ENCODE measurements at places on chromosomes 4 and X.

GRCh38 chr4:141702472-141703182, 66.2 kb downstream of the IL15 start:
- DNase-seq: no peak

DNA sequence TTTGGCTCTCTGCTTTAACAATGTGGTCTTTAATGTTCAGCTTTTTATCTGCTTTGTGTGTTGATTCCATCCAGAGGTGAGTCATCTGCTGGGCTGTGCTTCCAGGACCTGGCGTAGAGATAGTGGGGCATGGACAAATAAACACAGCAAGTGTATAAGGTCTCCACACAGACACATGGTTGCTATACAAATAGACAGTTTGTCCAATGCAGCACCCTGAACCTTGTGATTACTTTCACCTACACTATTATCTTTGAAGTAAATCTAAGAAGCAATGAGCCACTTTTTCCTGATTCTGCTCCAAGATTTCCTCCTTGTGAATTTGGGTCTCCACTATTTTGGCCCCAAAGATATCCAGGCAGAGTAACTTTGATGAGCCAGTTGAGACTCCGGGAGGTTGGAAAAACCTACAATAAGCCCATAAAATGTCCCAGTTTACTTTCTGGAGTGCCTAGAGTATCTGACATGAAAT, 12.1 kb downstream of the PPARGC1A start:
- no peak for DNase-seq

DNA sequence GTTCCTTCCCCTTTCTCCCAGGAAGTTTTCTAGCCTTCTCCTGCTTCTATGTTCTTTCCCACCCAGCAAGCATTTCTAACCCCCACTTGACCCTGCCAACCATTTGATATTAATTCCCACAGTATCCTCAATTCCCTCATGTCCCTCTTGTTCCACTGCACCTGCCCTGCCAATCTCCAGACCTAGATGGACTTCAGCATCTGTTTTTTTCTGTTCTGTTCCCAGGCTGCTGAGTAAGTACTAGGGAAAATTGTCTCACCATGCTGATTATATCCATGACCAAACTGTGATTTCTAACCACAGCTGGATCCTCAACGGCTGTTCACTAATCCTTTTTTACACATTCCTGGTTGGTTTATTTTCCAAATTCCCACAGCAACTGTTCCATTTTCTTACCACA, 37.7 kb downstream of the CLCN5 start:
- DNase-seq: no peak

DNA sequence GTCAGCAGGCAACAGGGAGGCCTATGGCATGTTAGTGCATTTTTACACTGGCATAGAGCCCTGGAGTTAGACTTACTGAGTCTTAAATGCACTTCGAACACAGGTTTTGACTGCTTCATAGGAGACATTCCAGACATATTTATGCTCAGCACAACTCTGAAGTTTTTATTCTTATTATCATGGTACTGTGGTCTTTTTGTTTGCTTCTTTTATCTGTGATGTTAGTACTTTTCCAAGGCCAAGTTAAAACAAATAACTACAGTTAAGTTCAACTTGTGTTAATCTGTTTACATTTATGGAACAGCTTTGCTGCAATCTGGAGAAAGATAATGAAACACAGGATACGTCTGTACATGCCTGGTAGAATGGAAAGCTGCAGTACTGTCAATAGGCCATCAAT, 76.5 kb downstream of the COL4A5 start:
- no peak for DNase-seq

DNA sequence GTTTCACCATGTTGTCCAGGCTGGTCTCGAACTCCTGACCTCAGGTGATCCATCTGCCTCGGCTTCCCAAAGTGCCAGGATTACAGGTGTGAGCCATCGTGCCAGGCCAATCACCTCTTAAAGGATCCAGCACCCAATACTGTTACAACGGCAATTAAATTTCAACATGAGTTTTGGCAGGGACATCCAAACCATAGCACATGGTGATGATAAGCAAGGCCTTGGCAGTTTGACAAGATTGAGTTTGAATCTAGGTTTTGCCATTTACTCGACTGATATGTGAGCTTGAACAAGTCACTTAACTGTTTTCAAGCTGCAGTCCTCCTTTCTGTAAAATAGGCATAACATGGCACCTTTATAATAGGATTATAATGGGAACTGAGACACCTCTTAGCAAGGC, 84.1 kb downstream of the GPR82 start:
- DNase-seq: no peak

- DNase-seq: peak; percentile 66
These were observed 133.9 kb downstream of the CORIN start for GRCh38 chr4:47703956-47704355.

DNA sequence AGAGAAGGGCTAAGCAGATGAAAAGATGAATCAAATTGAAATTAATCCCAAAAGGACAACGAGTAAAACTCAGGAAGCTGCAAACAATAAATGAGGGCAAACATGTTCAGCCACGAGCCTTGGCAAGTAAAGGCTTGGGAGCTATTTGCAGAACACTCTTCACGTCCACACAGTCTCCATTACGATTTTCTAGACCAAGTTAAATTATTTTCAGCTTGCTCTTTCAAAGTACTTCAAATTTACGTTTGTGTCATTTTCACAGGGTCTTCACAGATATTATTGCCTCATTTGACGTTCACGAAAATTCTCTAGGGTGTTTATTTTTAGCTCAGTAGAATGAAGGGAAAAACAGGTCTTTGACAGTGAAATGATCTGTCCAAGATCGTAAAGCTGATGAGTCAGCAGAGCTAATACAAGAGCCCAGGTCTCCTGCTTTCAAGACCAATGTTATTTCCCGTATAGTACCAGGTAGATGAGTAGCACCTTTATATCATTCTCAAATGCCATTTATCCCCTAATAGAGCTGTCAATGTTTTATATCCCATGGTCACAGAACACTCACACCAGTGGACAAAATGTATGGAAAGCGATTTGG, 20.9 kb downstream of the KLB start:
- DNase-seq: no peak

DNA sequence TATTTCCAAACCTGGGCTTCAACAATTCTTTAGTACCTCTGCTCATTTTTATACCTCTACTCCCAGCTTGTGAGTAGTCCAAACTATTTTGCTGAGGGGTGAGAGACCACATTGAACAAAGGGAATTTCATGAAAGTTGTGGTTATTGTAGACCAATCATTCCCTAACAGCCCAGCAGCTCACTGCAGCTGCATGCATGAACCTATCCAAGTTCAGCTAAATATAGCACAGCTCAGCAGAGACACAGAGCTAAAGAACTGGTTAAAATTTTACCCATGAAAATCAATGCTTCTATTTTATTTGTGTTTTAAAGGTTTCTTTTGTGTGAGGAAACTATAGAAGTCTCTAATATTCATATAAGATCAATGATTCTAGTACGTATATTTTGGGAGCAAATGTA, 82.7 kb downstream of the TECRL start:
- no peak for DNase-seq

- DNase-seq: no peak
These were observed 94.6 kb downstream of the LIMCH1 start for GRCh38 chr4:41632481-41633073.

DNA sequence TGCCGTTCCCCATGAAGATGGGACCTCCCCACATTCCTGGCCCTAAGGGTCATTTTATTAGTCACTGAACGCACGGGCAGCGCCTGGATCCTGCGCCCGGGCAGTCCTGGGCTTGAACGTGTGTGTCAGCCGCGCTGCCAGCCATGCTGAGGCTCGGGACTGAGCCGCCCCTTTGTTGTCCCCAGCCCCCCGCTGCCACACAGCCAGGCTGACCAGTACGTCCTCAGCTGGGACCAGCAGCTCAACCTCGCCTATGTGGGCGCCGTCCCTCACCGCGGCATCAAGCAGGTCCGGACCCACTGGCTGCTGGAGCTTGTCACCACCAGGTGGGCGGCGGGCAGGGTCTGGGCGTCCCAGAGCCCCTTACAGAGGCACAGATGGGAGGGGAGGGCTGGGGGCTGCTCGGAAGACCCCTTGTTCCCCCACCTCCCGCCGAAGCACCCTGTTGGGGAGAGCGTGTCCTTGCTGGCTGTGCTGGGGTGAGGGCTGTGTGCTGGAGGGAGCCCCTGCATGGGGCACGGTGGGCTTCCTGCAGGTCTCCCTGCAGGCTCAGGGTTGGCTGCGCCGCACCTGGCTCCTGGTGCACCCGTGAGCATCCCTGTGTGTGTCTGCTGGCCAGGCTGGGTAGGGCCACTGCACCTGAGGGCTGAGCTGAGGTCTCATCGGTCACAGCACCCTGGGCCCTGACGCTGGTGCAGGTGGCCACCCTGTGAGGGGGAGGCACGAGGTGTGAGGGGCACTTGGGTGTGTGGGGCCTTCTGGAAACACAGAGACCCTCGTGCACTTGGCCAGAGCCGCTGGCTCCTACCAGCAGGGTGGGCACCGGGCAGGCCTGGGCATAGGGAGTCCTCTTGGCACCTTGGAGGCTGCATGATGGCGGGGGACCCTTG, 1.0 kb downstream of the IDUA start:
- no peak for DNase-seq

DNA sequence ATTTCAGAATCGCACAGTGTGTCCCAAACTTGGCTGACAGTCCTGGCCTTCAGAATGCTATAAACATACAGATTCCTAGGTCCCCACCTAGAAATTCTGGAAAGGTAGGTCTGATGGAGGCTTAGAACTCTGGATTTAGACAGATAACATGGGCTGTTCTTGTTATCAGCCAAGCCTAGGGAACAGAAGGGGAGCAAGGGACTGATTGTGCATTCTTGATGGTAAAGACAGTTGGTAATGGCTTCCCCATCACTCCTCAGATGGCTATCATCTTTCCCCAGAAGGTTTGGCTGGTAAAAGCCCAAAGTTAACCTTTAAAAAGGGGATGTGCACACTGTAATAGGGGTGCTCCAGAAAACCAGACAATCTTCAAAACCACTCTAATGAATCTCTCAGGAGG, 35.7 kb downstream of the DIPK2B start:
- DNase-seq: no peak

- DNase-seq: no peak
These were observed 22.5 kb downstream of the SETD7 start for GRCh38 chr4:139533511-139533910.

GRCh38 chr4:87153078-87153870, 67.1 kb downstream of the KLHL8 start:
- no peak for DNase-seq

- no peak for DNase-seq
These were observed 28.2 kb upstream of the MID1 start for GRCh38 chrX:10648614-10649013.

DNA sequence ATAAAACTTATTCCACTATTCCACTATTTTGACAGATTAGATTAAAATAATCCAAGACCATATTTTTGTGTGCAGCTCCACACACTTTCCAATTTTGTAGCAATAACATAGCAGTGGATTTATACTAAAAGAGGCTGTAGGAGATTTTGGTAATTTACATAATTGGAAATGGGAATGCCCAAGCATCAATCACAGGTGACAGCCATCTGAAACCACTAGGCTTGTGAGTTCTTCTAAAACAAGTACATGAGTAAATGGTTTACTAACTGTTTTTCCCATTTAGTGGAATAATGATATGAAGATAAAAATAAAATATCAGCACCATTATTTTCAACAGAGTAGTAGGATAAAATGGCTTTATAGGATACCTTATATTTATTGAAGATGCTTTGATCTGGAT, 4.4 kb downstream of the ANK2 start:
- no peak for DNase-seq

DNA sequence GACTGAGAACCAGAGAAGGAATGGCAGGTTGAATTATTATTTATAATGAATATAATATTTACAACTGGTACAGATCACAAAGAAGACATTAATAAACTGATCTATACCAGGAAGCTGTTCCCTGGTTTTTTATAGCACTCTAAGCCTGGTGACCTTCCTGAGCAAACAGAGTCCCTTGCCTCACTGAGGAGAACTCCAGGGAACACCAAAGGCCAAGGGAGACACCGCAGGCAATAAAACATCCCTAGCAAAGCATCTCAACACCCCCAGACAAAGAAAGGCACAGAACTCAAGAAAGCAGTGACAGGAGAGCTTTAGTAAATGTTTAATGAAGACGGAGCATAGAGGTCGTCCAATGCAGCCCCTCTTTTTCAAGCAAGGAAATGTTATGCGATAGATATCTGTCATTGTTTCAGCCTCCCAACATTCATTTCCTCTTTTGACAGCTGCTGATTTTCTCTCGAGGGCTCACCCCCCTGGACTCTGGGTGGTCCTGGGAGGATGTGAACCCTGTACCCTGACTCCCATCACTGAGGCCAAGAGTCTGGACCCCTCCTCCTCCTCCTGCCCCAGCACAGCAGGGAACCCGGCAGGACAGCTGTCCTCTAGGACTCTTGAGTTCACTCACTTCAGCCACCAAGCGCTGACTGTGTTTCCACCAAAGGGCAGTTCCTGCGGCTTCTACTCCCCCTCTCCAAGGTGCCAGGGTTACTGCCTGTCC, 342.5 kb upstream of the GATB start:
- no peak for DNase-seq

DNA sequence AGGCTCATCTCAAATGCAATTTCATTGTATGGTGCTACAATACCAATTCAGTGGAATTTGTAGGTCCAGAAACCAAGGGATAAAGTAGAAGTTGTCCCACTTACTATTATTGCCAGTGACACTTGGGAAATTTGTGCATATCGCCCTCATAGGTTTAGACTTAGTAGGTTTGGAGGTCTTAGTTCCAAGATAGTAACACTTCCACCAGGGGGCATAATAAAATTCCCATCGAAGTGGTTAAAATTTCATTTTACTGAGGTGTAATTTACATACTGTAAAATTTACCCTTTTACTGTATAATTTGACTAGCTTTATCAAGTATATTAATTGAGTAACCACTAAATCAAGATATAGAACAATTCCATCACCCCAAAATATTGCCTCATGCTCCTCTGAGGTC, 174.6 kb downstream of the INPP4B start:
- no peak for DNase-seq

DNA sequence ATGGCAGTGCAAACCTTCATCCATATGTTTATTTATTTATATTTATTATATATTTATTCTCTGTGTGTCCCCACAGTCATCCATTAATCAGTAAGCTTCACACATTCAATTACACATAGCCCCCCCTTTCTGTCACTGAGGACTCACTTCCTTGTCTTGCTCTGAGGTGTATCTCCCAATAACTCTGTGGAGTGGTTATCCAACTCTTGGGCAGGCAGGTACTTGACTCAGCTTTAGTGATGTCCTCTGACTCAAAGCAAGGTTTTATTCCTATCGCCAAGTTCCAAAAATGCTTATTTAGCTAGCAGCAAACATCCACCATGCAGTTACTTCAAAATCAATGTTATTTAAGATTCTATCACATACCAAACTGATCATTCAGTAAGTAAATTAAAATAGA, 25.2 kb upstream of the NDP start:
- no peak for DNase-seq

- DNase-seq: no peak
These were observed 36.0 kb upstream of the NPNT start for GRCh38 chr4:105859233-105859632.
